ENCODE measurements at places on chromosomes 4 and X.

GRCh38 chrX:150683536-150684146 is 9.6 kb upstream of the MTMR1 start:
- DNase-seq: no peak

GRCh38 chr4:93748373-93749291 is 79.9 kb upstream of the ATOH1 start:
- no peak for DNase-seq

DNA sequence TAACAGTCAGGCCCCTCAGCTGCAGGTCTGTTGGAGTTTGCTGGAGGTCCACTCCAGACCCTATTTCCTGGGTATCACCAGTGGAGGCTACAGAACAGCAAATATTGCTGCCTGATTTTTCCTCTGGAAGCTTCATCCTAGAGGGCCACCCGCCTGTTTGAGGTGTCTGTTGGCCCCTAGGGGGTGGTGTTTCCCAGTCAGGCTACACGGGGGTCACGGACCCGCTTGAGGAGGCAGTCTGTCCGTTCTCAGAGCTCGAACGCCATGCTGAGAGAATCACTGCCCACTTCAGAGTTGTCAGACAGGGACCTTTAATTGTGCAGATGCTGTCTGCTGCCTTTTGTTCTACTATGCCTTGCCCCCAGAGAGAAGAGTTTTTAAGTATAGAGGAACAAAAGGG is 160.8 kb downstream of the DKK2 start:
- DNase-seq: no peak

GRCh38 chr4:992297-993110 is 700 bp downstream of the SLC26A1 start:
- no peak for DNase-seq

DNA sequence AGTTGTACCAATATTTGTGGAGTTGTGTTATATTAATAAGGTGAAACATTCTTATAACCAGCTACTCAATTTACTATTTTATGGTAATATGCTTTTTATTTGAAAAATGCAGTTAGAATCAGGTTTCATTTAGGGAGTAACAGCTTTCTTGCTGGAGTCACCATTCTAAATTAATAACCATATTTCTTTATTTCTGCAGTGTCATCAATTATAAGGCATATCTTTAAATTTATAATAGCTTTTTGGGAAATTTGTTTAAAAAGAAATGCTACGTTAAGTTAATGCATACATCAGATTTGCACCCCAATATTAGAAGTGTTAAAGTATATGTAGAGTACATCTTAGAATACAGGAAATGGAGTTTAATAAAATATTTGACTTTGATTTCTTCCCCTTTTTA is 18.9 kb downstream of the USP38 start:
- DNase-seq: no peak

DNA sequence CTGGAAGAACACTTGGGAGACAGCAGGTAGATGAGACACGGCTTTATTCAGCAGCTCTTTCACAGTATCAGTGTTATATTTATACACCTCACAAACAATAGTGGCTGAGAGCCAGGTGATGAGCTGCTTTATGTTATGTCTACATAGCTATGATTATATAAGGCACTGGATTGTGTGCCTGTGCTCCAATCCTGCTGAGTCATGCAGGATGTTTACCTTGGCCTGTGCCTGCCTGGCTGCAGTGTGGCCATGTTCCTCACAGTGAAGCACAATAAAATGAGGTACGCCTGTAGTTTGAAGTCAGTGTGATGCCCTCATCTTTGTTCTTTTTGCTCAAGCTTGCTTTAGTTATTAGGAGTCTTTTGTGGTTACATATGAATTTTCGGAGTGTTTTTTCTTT is 31.3 kb downstream of the CXCL13 start:
- no peak for DNase-seq

- DNase-seq: no peak
Measured at GRCh38 chr4:94168321-94168720, 39.3 kb upstream of the SMARCAD1 start.

GRCh38 chrX:71253253-71254091 is 468 bp downstream of the ZMYM3 start:
- DNase-seq: no peak

DNA sequence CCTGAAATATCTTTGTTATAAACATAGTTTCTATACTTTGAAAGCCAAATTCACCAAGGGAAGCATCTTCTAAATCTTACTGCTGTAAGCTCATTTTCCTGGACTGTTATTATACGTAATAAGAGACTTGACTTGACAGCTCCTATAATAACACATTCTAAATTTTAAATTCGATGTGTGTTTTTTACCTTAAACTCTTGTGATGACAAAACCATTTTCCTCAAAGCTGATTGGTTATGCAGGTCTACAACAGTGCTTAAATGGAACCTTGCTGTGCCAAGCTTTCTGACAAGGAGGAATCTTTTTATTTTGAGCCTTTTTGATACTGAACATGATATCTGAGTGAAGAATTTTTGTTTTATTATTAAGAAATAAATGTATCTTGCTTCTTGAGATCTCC is at the start of gene ENAM:
TSS of gene ENAM (plus strand) at position 301 of the 400 bp plus-strand sequence. CDS start 757 bp downstream, outside the sequence.
- no peak for DNase-seq

GRCh38 chr4:78753091-78753490 is 23.1 kb upstream of the BMP2K start:
- no peak for DNase-seq

DNA sequence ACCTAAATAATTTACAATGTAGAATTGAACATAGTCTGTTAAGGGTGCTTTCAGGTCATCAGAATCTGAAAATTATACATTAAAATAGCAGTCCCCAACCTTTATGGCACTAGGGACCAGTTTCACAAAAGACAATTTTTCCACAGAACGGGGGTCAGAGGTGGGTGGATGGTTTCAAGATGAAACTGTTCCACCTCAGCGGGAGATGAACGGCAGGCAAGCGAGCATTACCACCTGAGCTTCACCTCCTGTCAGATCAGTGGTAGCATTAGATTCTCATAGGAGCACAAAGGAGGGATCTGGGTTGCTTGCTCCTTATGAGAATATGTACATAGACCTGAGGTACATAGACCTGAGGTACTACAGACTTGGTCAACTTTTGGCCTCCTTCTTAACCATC is 29.0 kb downstream of the LRBA start:
- DNase-seq: no peak

- no peak for DNase-seq
Measured at GRCh38 chr4:76074993-76075600, 588 bp downstream of the ART3 start.

GRCh38 chr4:931194-931959 is 739 bp downstream of the GAK start:
- no peak for DNase-seq

DNA sequence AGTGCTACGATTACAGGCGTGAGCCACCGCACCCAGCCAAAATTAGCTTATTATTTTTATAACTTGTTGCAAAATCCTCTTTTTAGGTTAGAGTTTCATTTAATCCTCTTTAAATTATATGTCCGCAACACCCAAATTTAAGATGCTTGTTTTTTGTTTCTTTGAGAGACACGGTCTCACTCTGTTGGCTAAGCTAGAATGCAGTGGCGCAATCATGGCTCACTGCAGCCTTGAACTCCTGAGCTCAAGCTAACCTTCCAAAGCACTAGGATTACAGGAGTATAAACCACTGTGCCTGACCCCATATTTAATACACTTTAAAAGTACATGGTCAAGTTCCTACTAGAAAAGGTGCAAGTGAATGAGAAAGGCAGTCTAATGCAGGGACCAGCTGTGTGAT is 2.2 kb downstream of the RBBP7 start:
- no peak for DNase-seq

GRCh38 chr4:110610620-110610939 is 12.3 kb downstream of the PITX2 start:
- no peak for DNase-seq

DNA sequence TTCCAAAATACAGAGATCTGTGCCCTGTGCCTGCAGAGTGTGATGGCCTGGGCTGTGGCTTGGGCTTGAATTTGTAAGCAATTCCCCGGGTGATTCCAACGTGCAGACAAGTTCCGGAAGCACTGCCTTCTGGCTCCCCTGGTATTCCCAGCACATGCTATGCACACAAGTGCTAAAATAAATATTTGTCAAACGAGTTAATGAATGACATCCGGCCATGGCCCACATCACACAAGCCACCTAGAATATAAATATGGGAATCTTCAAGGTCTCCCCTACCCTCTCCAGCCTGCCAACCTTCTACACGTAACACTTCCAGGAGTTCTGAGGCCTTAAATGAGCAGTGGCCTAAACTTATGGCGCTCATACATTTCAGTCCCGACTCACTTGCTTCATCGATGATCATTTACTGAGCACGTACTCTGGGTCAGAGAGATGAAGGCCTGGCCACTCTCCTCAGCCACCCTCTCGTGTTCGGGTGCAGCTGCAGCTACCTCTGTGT is 21.3 kb downstream of the DCTD start:
- DNase-seq: no peak

DNA sequence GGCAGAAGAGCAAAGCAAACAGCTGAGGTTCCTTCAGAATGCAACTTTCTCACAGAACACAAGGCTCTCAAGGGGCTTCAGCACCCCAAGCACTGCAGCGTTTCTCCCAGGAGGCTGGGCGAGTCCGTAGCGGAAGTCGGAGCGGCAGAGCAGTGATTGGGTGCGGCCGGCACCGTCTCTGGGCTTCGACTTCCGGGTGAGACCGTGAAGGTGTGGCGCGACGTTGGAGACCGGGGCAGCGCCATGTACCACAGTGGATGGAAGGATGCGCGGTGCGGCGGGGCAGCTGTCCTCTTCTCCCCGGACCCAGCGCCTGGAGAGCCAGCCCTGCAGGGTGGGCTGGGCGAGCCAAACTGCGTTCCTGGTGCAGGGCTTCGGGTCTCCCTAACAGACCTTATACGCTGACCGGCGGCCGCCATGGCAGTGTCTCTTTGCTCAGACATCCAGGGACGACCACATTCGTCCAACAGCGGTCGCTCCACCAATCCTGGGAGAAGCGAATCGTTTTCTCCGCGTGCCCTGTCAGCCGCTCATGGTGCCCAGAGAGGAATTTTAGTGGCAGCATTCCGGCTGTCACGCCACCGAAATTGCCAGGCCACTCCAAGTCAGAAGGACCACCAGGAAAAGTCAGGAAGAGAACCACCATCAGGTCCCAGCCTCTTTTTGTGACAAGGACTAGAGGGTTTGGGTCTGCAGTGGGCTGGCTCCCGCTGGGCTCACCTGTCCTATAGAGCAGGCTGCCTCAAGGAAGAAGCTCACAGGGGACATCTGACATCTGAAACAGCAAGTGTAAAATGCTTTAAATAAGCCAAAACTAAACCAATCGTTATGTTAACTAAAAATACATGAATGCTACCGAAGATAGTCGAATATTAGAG is 20.5 kb downstream of the TRIM61 start:
- DNase-seq: peak; percentile 41

DNA sequence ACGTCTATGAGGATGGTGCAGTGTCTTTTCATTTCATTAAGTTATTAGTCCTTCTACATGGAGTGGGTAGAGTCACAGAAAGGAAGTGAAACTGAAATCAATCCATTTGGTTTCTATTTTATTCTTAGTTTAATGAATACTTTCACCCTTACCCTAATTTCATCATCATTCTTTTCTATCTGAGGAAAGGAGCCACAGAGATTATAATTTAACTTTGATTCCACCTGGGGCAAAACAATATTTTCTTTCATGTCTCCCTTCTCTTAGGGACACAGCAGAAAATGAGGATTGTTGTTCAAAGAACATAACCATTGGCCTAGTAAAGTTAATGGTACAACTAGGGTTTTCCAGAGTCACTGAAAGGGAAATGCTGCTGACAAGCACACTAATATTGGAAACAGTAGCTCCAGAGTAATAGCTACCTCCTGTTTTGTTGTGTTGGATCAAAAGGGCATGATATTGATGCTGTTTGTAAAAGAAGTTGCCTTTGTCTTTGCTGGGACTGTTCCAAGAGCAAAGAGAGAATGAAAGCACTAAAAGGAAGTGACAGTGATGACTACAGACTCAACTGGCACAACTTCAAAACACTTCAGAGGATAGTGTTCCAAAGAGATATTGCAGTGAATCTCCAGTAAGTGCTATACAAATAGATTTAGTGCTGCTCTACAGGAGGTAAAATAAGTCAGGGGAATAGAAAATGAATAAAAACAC is 247.1 kb upstream of the PITX2 start:
- DNase-seq: no peak

DNA sequence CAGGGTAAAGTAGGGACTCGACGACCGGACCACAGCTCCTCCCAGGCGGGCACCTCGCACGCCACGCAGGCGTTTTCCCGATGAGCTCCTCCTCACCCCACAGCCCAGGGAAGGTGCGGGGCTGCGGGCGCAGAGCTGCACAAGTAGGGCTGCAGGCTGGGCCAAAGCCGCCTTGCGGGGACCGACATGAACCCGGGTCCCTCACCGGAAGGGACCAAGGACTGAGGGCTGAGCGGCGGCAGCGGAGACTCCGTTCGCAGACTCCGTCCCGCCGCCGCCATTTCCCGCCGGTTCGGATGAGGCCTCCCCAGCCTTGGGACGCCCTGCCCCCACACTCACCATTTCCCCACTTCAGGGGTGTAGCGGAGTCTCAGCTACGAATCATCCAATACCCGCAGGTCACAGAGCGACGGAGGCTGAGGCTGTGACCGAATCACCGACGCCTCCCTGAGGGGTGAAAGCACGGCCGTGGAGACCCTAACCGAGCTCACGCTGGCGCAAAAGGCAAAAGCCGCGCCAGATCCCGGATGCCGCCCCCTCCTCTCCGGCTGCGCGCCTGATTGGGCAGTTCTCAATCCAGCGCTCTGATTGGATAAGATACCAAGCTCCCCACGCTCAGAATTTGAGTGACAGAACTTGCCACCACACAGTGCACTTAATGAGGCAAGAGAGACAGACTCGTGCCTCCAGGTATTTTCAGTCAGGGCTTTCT is at the start of gene ZNF732:
TSS of gene ZNF732 (minus strand) at position 506 of the 712 bp plus-strand sequence. CDS start at position 342, 164 bp downstream.
- DNase-seq: no peak

GRCh38 chr4:189414021-189414420 is 526.7 kb upstream of the FRG1 start:
- no peak for DNase-seq

GRCh38 chr4:21819086-21819485 is 129.5 kb downstream of the KCNIP4 start:
- no peak for DNase-seq

DNA sequence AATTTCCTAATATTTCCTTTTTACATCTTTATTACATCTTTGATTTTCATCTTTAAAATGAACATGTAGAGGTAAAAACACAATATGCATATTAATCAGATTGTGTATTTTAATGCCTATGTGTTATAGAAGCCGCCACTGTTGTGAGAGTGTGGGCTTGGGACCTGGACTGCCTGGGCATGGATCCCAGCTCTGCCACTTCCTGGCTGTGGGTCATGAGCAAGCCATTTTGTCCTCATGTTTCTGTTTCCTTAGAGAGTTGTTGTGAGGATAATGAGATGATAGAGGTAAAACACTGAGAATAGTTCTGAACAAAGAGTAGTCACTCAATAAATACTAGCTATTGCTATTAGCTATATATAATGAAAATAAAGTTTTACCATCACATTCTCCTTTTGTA is 38.4 kb upstream of the SCOC start:
- DNase-seq: no peak

All from stimulated activated CD4-positive, alpha-beta T cell treated with anti-CD3 and anti-CD28 coated beads, TNF-alpha, amount 100 ng/mL, for 1 hour (primary cell).